ENCODE measurements at places on chromosomes 13 and 19. TPM values are rescaled to one million over a fixed set of nuclear protein-coding genes. Genes with fewer than 3 reads are reported as not detected.

DNA sequence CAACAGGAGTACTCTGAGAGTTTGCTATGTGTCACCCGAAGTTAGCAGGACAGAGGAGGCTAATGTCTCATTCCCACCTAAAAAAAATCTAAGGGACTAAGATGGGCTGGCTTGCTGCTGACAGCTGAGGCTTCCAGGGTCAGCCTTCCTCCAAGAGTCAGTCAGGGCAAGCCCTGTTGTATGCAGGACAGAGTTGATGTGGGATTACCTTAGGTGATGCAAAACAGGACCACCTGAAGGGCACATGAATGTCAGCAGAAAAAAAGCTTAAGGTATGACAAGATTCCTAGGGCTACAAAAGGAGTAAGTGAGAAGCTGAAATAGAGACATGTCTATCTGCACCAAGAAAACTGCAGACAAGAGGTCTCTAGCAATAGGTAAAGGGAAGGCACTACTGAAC, 151.5 kb downstream of the NHLRC3 start:
- no peak for DNase-seq

- no peak for DNase-seq
Measured at GRCh38 chr19:5292453-5292821, 48.2 kb downstream of the PTPRS start.

DNA sequence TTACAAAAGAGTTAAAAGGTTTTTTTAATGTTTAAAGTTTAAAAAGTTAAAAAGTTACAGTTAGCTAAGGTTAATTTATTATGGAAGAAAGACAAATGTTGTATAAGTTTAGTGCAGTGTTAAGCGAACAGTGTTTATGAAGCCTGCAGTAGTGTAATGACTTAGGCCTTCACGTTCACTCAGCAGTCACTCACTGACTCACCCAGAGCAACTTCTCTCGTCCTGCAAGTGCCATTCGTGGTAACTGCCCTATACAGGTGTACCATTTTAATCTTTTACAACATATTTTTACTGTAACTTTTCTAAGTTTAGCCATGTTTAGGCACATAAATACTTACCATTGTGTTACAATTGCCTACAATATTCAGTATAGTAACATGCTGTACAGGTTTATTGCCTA, 398.2 kb upstream of the NBEA start:
- DNase-seq = no peak

GRCh38 chr19:55599842-55600661, at the start of gene ZNF524:
Gene ZNF524 (plus strand): TSS chr19:55600288. CDS start chr19:55602113, 1,825 bp downstream.
- DNase-seq = peak; percentile 41

DNA sequence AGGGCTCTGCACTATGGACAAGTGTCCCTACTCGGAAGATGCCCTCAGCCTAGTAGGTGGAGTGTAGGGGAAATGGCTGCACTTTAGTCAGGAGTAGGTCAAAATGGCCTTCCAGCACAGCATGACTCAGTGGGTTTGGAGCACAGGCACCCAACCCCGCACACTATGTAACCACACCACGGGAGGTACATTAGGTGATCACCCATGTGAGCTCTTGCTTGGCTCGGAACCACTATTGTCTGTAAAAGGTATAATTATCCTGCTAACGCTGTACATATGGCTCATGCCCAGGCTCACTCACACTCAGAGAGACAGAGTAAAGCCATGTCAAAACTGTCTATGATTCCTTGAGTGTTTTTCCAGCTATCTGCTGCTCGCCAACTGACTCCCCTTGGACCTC, 156.9 kb upstream of the DACH1 start:
- no peak for DNase-seq

- DNase-seq = no peak
Measured at GRCh38 chr19:15643387-15643786, 2.7 kb downstream of the CYP4F3 start.

- no peak for DNase-seq
Measured at GRCh38 chr13:44266772-44267171, 106.9 kb upstream of the SERP2 start.

DNA sequence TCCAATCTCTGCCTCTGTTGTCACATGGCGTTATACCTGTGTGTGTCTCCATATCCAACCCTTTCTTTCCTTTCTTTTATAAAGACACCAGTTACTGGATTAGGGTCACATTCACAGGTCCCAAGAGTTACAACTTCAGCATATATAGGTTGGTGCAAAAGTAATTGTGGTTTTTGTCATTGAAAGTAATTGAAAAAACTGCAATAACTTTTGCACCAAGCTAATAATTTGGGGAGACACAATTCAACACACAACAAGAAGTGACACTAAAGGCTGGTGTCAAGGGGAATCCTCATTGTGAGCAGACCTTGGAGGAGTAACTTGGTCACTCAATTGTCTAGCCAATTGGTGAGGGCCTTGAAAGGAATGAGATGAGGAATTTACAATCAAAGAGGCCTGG, 1366.1 kb downstream of the PCDH9 start:
- no peak for DNase-seq

DNA sequence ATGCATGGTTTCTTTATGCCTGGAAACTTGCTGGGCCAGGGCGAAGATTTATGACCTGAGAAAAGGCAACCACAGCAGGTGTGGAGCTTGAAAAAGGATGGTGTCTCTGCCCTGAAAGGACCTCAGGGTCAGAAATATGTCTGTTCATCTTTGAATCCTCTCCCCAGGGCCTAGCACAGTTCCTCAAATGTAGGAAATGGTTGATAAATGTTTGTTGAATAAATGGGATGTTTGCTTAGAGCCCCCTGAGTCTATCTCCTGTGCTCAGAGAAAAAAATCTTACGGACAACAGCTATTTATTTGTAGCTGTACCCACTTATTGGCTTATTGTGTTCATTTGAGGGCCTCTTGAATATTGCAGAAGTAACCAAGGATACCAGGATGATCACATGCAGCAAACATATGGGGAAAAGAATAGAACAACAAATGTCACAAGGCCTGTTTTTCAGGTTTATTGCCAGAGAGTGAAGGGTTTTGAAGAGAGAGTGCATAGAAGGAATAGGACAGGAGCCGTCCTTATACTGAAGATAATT, 114.5 kb downstream of the KLF5 start:
- DNase-seq = no peak

GRCh38 chr13:77653301-77653700, 44.2 kb upstream of the SLAIN1 start:
- DNase-seq = no peak

GRCh38 chr13:48319531-48320398, 16.2 kb downstream of the RB1 start:
- no peak for DNase-seq

- DNase-seq = no peak
Measured at GRCh38 chr19:39818626-39819097, 15.3 kb downstream of the DYRK1B start.

GRCh38 chr19:48443256-48443655, 2.5 kb upstream of the GRWD1 start:
- DNase-seq = no peak

DNA sequence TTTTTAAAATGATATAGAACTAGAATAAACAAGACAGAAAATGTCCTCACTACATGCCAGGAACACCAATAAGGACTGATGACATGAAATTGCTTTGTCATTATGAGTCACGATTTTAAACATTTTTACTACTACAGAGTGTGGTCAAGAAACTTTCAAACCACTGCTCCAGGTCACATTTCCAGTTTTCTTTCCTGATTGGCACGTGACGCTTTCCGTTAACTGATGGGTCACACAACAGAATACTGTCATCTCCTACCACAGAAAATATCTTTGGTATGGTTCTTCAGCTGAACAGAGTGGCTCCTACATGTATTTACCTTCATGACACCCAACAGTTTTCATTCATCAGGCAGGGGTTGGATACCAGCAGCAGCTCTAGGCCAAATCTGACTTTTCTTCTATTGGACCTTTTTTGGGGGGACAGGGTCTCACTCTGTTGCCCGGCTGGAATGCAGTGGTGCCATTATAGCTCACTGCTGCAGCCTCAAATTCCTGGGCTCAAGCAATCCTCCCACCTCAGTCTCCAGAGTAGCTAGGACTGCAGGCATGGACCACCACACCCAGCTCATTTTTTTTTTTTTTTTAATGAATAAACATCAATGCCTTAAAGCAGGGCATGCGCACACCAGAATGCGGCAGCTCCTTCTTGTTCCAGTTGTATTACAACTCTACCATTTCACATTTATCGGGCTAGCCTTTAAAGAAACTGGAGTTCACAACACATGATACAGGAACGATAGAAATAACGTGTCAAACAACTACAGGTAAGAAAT, 147.4 kb downstream of the RNF17 start:
- DNase-seq = no peak

GRCh38 chr13:113205428-113205931, 3.0 kb downstream of the PCID2 start:
- no peak for DNase-seq

DNA sequence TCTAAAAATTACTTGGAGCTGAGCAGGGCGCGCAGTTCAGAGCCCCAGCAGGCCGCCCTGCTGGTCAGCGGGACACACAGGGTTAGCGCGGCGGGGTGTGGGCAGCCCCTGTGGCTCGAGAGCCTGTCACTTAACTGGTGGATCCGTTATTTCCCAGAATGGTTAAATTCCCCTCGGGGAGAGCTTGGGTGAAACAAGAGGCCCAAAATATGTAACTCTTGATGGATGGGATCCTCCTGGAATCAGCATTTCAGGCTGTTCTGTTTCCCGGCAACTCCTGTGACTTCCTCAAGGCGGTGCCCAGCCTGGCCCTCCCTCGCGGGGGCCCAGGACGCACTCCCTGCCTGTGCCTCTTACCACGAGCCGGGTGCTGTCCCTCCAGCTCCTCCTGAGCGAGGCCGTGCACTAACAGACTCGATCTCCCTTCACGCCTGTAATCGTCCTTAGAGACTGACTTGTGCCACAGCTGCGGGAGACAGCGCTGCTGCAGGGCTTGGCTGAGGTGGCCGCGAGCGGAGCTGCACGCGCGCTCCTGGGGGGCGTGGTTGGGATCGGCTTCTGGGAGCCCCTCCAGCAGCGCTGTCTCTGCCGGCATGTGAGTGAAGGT, 9.7 kb downstream of the PTBP1 start:
- DNase-seq = no peak

Gene LILRB1
- 6.0 TPM for total RNA-seq

Gene MEF2B
- total RNA-seq = not detected

Gene IFNL1
- not detected for total RNA-seq

Gene ZNF227
- total RNA-seq = 14.3 TPM

Gene CABP5
- total RNA-seq = not detected

Gene ZIM2
- total RNA-seq = 0.88 TPM

Gene TYROBP
- 361 TPM for total RNA-seq

Gene ERICH4
- total RNA-seq = not detected

Gene MCEMP1
- 4.0 TPM for total RNA-seq

Measured in omental fat pad (tissue), 4 donors.